ENCODE measurements at places on chromosomes 4 and X.

DNA sequence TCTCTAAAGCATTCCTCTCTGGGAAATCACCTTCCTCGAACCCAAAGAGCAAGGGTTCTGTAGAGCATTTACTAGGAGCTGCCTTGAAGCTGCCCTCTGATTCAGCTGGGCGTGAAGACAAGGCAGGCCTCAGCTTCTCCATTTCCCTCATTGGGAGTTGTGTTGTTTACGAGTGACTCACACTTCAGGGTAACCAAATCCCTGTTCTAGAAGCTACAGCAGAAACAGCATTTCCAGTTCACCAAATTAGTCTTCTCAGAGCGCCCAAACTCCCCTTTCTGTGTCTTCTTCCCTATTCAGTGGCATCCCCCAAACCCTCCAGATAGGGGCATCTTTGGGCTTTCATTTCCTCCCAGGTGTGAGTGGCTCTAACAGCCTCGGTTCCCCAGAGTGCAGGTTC is 863 bp upstream of the XPNPEP2 start:
- DNase-seq, result no peak

DNA sequence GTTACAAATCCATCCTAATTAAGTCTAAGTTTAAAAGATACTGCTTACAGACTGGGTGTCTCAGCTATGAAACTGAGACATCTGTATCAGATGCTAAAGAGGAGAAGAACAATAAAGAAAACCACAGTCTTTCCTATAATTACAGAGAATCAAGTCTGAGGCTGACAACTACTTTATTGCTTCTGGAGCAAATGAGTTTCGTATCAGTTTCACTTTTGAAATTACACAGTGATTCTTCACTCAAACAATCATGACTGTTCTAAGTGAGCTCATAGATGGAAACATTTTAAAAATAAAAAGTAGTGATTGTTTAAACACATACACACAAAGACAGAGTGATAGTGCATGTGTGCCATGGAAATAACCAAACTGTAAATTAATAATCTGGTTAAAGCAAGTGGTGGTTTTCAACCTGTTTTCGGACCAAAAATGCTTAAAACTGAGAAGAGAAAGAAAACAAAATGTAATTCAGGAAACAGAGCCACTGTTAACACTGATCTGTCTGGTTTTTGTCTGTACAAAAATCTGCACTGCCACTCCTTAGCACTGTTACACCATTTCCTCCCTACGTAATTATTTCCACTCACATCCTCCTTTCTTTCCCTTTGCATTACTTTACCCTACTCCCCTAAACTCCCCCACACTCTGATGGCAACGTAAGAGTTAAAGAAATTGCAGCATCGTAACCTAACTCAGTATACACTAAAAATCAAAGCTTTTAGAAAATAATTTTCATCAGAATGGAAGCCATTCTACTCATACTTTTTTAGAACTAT is 12.5 kb downstream of the RFC1 start:
- DNase-seq, result peak; percentile 21

DNA sequence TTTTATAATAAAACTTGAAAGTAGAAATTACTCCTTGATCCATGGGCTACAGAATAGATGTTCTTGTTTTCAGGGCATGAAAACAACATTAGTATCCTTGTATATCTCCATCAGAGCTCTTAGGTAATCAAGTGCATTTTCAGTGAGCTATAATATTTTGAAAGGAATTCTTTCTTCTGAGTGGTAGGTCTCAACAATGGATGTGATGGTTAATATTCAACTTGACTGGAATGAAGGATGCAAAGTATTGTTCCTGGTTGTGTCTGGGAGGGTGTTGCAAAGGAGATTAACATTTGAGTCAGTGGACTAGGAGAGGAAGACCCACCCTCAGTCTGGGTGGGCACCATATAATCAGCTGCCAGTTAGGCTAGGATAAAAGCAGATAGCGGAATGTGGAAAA is 100.1 kb downstream of the LCORL start:
- no peak for DNase-seq

DNA sequence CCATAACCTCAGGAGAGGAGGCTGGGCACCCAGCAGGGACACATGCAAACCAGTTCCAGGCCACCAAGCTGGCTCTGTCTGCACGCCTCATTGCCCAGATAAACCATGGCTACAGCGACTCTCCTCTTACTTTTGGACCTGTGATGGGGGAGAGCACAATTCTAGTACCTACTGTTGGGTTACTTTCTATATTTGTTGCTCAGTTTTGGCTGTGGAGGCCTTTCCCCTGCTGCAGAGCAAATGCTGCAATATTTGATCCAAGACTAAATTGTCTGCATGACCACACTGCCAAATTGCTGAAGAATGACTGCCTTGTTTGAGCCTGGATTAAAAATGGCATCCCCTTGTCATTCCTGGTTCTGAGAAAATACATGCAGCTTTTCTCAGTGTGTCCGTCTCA is 253.5 kb downstream of the ARHGAP10 start:
- DNase-seq, result no peak

- DNase-seq, result no peak
Observed at GRCh38 chr4:105150503-105150902, 3.8 kb downstream of the TET2 start.

DNA sequence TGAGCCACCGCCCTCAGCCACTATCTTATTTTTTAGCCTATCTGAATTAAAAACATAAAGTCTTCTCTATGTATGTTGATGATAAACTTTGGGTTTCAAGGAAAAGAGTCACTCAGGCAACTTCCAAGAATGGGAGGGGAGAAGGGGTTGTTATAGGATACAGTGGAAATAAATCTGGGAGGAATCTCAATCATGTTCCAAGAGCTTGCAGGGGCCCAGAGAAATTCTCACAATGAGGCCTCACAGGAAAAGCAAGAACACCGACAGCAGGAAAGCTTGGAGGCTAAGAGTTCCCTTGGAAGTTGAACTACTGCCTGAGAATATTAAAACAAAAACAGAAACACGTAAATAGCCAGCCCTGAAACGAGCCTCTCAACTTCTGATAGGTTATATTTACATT is 384.6 kb upstream of the IGFBP7 start:
- DNase-seq, result no peak

DNA sequence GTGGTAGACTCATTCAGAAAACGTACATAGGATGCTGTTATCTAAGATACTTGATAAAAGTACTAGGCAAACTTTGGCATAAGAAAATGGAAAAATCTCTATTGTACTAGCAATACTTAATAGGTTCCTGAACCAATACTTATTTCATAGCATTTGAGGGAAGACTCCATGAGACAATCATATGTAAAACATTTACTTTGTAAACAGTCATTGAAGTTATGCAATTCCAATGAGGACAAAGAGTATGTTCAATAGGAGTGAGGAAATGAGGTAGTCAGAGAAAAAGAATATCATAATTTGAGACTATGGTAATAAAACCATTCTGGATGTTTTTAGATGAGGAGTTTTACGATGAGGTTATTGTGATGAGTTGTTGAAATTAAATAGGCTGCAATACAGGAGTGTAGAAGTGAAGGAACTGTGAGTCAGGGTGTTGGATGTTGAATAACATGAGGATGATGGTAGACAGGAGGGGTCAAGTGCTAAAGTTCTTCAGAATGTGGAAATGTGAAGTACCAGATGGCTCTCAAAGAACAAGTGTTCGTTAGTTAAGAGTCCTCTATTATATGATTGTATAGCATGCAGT is 397.9 kb downstream of the PPP3CA start:
- DNase-seq, result no peak

DNA sequence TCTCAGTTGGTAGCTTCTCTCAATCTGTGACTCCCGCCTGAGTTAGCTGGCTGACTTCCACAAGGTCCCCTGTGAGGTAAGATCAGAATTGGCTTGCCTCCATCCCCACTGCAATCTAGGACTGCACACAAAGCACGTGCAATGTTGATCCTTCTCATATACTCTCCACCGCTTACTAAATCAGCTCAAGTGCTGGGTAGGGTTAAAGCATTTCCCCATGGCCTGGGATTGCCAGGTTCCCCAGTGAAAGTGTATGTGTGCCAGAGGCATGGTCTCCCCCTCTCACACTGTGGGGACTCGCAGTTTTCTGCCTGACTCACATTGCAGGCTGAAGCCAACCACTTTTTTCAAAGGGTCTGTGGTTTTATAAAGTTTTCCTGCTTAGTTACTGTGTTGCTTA is 886.9 kb downstream of the FAM133A start:
- DNase-seq, result no peak

GRCh38 chr4:154489558-154490233 is 1.9 kb downstream of the DCHS2 start:
- no peak for DNase-seq

DNA sequence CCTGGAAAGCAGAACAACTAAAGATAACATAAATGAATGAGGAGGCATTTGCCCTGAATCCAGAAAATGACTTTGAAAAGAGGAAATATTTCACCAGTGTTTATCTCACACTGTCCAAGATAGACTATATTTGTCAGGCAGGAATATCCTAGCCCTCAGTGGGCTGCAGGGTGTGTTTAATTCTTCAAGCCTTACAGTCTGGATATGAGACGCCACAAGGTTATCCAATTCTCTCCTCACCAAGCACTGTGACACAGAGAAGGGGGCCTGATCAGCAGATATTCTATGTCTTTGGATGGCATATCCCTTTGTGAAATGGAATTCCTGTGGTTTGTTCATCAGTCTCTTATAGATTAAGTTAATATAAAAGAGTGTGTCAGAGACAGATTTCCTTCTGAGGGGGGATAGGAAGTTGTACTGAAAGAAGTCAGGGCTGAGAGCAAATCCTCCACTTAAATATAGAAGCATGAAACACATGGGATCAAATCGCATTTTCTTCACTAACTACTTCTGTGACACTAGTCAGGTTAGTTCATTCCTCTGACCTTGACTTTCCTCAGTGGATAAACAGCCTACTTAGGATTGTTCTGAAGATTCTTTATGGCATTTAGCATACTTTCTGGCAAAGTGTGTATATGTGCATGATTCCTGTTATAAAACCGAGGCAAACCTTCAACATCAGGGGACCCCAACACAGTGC is 6.8 kb upstream of the G3BP2 start:
- DNase-seq, result no peak

DNA sequence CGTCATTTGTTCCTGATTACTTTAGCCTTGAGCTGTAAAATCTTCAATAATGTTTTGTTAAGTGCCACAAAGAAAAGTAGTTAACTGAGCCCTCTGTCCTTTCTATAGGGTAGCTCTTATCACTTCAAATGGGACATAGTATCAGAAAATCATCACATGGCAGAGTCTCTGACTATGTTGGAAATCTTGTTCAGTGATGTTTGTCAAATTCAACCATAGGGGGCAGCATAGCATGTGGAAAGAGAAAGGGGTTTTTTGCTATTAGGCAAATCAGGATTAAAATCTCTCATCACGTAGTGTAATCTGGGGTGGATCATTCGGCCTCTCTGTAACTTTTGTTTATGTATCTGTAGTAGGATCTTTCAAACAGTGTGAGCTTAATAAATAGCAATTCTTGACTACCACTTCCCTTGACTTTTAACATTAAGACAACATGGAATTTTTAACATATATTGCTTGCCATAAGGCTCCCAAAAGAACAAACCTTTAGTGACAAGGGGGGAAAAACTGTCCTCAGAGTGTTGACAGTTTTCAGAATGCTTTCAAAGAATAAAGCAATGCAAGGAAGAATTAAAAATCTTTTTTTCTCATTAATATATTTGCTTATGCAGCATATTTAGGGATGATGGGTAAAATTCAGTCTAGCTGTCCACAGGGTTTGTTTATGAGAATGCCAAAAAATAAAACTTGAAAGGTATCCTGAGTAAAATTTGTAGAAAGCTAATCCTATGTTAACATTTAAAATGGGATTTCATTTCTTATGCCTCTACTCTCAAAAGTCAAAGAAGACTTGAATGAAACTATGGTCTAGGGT is 127.2 kb downstream of the FBXW7 start:
- peak; percentile 64 for DNase-seq

DNA sequence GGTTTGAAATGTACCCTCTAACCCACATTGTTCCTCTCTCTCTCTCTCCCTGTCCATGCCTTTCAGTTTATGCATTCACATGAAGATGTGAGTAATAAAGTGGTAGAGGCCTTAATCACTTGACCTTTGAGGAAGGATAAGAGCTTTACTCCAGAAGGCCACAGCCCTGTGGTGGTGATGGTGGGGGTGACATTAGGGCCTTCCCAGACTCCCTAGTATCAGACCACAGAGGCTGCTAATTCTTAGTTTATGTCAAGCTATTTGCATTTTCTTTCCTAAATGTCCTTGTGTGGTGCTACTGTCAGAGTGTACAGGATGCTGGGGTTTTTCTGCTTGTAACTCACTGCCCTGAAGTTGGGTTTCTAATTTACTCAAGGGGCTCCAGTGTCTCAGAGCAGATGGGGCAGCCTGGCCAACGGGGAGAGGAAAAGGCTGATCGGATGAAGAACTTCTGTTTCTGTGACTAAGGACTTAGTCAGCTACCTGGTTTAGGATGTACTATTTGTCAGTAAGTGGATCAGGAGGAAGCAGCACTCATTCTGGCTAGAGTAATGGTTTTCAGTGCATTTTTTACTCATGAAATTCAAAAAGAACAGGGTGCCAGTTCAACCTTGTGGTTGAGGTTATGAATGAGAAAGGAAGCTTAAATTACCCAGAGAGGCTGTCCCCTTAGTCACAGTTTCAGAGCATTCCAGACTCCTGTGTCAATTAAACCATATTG is 509.6 kb upstream of the DIPK2B start:
- no peak for DNase-seq

GRCh38 chr4:72900952-72901351 is 168.6 kb downstream of the COX18 start:
- no peak for DNase-seq

- DNase-seq, result no peak
Observed at GRCh38 chrX:133793626-133794025, 191.8 kb downstream of the GPC3 start.

GRCh38 chr4:155403886-155404285 is 27.1 kb upstream of the MAP9 start:
- peak; percentile 65 for DNase-seq

DNA sequence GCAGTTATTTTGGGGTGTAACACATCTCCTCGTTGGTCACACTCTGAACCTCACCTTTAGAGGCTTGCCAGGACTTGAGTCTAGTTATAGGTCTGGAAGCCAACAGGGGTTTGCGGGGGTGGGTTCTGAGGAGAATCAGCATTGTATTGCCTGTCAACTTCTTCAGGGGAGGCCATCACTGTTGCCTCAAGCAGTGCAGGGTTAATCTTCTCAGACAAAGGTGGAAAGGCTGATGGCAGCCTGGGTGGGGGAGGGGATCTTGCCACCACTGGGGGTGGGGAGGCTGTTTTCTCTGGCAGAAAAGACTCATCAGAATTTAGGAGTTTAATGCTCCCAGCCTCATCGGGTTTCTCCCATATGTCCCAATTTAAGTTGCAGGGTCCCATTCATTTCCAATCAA is 387.8 kb downstream of the PRR32 start:
- no peak for DNase-seq

DNA sequence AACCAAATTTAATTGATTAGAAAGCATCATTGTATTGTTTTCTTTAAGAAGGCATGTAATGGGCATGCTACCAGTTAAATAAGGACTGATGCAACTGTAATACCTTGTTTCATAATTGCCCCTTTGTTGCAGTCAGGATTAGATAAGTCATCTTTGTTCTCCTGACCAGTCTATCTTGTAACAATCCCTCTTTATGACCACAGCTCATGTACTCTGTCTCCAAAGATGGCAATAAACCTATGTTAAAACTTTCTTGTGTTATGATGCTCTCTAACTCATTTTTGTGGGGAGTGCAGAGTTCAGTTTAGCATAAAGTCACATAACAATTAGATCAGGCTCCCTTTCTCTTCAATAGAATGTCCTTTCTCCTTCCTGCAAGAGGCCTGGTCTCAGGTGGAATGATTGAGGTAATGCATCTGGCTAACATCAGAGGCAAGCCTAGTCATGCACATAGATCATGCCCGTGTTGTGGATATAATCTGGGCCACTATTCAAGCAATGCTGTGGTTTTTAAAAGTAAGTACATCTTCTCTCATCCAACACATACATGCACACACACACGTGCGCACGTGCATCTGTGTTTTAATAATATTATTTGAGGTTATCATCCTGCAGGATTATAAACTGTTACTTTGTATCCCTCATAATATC is 45.6 kb downstream of the TMEM154 start:
- peak; percentile 75 for DNase-seq

All from SK-MEL-5 (cell line).